WERI-Rb-1 (cell line): ENCODE measurements at places on chromosomes 5 and 9.

DNA sequence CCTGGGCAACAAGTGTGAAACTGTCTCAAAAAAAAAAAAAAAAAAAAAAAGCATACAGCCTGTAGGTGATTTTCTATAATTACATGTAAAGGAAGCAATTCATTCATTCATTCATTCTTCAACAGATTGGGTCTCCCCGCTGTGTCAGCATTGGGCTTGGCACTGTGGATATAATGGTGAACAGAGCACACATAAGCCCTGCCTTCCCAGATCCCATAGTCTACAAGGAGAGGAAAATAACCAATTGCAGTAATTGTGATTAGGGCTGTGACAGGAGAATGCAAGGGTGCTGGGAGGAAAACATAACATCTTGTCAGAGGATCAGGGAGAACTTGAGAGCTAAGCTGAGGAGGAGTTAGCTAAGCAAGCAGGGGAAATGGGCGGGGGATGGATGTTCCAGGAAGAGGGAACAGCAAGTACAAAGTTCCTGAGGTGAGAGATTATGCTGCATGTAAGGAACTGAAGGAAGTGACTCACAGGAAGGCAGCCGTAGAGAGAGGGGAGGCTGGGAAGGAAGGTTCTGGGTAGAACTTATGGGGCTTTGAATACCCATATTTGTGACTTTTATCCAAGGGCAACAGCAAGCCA is 24.0 kb upstream of the KLF9 start:
- DNase-seq, result peak; percentile 59

- no peak for DNase-seq
Measured at GRCh38 chr9:115625251-115625650, 507.3 kb upstream of the TNC start.

- no peak for DNase-seq
Measured at GRCh38 chr9:81552581-81552991, 136.8 kb downstream of the TLE1 start.

DNA sequence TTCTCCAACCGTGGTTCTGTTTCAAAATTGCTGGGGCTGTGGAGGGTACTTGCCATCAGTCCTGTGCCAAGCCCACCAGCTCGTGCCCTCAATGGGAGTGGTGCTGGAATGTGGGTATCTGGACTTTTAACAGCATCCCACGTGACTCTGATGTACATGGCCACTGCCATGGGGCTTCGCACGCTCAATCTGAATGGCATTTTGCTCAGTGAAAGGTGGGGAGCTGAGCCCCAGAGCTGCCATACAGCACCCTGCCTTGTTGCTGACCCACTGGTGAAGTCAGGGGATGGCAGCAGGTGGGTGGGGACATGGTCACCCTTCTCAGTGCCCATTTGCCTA is 16.6 kb upstream of the SYNPO start:
- DNase-seq, result no peak

DNA sequence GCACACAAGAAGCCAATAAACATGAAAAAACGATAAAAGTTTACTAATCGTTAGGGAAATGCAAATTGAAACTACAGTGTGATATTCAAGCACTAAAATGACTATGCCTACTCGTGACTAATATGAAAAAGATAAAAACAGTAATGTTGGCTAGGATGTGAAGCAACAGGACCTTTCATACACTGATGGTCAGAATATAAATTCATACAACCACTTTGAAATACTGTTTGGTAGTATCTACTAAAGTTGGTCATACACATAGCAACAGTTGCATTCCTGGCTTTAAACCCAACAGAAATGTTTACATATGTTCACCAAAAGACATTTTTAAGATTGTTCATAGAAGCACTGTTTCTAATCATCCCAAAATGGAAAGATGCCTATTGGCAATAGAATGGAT is 24.3 kb downstream of the FBXO38 start:
- DNase-seq, result no peak

GRCh38 chr5:136226401-136226800 is 33.4 kb upstream of the SMIM32 start:
- DNase-seq, result no peak

- no peak for DNase-seq
Measured at GRCh38 chr5:162096448-162096847, 28.9 kb downstream of the GABRG2 start.

- no peak for DNase-seq
Measured at GRCh38 chr9:92760070-92760469, 4.6 kb downstream of the BICD2 start.

GRCh38 chr5:134022333-134022732 is 17.6 kb upstream of the VDAC1 start:
- DNase-seq, result no peak

GRCh38 chr9:137612741-137613142 is 6.1 kb upstream of the EHMT1 start:
- no peak for DNase-seq

DNA sequence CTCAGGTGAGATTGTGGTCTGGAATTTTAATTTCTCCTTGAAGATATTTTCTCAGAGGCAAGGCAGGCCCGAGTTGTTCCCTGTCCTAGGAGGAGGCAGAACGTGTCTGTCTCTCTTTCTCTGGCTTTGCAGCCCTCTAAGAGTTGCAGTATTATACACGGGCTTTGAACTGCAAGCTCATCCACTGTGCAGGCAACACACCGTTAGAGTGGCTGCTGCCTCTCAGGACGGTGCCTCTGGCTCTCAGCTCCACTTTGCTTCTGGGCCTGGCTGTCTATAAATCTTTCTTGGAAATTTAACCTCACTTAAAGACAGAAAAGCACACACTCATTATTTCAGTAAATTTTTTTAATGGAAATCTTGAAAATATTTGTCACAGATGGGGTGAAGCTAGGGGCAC is 170.1 kb upstream of the ADCY2 start:
- DNase-seq, result no peak

- no peak for DNase-seq
Measured at GRCh38 chr5:135010502-135011354, 23.3 kb downstream of the PITX1 start.

DNA sequence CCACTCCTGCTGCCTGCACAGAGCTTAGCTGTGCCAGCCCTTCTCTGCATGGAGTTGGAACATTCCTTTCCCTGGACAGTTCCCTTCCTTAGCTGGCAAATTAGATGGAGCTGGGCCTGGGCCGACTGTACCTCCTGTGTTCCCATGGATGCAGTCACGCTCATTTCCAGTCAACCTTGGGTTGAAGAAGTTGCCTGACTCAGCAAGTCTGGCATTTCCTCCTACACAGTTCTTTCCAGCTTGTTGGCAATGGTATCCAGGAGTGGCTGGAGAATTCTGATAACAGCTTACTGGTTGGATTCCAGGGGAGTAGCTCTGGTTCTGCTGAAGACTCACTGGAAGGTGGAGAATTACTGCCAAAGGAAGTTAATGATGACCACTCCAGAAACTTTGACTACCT is 9.2 kb upstream of the TAF1L start:
- no peak for DNase-seq
